ENCODE measurements at places on chromosomes 5 and 9.

DNA sequence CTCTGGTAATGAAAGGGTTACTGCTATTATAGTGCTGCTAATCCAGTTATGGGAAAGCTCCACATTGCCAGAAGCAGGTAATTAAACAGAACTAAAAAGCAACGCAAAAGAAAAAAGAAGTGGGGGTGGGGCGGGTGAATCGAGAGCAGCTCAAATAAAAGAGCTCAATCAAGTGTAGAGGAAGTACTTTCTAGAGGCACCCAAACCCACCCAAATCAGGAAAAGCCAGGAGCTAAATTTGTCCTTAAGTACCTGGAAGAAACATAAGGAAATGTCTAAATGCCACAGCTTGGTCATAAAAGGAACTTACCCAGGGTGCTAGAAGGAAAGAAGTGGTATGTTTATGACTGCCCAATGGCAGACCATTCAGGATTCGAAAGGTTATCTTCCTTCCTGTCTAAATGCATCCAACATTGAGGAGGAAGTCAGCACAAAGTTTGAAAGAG, 2.4 kb upstream of the RNF145 start:
- no peak for DNase-seq

DNA sequence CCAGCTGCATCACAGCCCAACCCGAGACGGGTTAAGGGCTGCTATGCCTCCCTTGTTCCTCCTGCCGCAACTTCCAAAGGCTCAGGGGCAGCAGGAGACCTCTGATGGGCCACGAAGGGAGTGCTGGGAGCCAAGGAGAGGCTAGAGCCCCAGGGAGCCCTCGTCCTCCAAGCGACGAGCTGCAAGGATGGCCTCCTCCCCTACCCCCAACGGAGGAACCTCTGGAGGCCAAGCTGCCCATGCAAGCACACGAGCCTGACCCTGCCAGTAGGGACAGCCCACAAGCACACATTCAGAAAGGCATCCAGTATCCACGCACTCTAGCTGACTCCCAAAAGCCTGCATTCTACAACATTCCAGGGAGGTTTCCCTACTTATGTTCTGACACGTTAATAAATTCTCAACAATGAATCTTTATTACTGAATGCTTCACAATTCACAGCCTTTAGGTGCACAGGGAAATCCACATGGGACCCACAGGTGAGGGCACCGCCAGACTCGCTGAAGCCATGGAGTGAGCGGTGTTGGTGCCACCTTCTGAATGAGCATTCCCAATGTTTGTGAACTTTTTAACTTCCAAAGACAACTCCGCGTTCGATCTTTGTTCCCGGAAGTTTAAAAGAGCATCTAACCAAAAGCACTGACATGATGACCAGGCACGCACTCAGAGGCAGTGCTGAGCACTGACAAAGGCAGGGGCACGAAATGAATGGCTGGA, 28.7 kb downstream of the IPPK start:
- DNase-seq: no peak

- no peak for DNase-seq
Observed at GRCh38 chr5:161924270-161924669, 76.3 kb downstream of the GABRA1 start.

GRCh38 chr5:79759436-79759835, 69.8 kb downstream of the CMYA5 start:
- no peak for DNase-seq

GRCh38 chr5:61139094-61139873, 23.0 kb downstream of the SMIM15 start:
- DNase-seq: no peak

- DNase-seq: no peak
Observed at GRCh38 chr5:821504-821903, 29.3 kb downstream of the ZDHHC11 start.

- no peak for DNase-seq
Observed at GRCh38 chr9:90629991-90630390, 12.6 kb downstream of the DIRAS2 start.

GRCh38 chr5:173733831-173734501, 117.5 kb upstream of the BOD1 start:
- DNase-seq: no peak

DNA sequence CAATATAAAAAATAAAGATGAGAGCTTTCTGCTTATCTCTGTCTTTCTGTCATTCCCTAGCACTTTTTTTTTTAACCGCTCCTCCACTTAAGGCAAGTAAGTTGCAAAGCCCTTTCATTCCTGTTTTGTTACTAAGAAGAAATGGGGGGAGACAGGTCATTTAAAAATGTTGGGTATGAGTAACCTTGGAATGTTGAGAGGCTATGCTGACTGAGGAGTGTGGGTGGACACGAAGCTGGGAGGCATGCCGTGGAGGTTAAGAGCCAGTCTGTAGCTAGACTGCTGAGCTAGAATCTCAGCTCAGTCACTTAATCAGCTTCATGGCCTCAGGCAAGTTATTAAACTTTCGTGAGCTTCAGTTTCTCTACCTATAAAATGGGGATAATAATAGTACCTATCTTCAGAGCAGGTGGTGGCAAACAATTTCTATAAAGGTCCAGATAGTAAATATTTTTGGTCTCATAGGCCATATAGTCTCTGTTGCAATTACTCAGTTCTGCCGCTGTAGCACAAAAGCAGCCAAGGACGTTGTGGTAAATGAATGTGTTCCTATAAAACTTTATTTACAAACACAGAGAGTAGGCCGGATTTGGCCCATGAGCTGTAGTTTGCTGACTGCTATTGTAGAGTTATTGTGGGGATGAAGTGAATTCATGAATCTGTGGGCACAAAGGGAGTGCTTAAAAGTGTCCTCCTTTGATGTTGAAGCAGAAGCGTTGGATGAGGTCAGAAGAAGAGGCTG, 220.0 kb downstream of the GABBR2 start:
- DNase-seq: no peak

DNA sequence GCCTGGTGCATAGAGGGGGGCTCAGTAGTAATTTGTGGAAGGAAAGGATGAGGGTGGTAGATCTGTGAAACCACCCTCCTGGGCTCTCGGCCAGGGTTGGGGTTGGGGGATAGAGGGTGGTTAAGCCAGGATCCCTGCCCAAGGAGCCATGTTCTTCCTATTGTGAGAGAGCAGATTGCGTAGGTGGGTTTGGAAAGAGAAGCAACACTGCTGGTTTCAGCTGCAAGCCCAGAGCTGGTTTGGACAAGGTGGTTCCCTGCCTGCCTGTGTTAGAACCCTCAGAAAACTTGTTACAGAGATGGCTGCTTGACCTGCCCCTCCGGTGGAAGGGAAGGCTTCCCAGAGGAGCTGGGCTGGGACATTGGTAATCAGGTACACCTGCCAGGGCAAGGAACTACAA, 131.2 kb upstream of the HAND1 start:
- no peak for DNase-seq

DNA sequence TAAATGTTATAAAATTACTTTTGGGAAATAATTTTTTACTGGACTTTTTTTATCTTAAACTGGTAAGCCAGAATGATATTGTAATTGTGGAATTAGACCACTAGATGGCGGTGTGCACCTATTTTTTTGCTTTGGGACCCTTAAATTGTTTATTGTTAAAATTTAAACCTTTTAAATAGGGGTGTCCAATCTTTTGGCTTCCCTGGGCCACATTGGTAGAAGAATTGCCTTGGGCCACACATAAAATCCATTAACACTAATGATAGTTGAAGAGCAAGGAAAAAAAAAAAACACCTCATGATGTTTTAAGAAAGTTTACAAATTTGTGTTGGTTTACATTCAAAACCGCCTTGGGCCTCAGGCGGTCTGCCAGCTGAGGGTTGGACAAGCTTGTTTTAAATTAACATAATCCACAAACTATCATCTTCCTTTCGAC, 28.4 kb upstream of the GADD45G start:
- peak; percentile 55 for DNase-seq

DNA sequence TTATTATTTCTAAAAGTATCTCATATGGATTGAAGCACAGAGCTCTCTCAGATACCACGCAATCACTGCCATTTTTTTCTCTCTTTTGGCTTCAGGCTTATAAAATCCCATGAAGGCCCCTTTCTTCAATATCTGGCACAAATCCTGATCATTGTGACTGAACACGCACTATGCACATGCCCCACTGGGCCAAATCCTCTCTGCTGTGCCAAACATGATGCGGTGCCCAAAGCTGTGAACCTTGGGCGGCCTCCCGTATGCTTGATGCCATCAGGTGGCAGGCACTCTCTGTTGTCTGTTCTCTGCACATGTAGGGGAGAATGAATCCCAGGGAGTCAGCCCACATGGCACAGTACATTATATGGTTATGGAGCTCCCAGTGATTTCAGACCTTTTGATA, 375.0 kb upstream of the RGMB start:
- no peak for DNase-seq

DNA sequence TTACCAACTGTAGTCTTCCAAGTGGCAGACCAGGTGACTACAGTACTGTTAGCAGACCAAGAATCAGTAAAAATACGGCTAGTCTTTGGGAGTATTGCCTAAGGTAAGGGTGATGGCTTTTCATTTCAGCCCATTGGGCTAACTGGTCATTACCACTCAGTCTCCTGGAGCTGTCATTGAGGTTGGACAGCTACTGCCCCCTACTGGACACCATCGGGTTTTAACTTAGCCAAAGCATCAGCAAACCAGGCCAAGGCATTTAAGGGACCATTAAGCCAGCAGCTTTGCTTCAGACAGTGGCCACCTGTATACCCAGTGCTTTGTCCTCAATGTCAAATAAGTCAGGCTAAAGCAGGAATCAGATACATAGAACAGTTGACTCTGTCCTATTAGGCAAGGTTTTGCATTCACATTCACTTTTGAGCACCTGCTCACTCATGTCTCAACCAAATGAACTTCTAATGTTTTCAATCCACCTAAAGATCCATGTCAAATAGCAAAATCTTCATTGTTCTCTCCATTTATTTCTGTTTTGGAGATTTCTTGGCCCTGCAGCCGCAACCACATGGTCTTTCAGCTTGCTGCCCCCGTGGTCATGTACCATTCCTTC, 117.2 kb downstream of the INVS start:
- peak; percentile 71 for DNase-seq

- DNase-seq: no peak
Observed at GRCh38 chr5:162502780-162503179, 435.2 kb downstream of the GABRG2 start.

DNA sequence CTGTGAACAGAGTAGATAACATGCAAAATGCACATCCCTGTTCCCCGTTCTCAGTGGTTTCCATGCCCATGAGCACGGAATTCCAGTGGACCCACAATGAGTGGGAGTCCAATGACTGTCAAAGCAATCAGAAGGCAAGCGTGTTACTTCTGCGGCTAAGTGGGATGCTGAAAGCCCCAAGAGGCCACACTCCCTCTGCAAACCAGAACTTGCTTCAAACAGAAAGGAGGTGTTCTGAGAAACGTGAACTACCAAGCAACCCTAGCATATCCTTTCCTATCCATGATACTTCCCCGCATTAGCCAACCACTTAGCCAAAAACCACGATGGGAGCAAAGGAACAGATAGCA, 21.7 kb upstream of the MVB12B start:
- DNase-seq: no peak

GRCh38 chr9:135504262-135505243, 4.1 kb downstream of the MRPS2 start:
- peak; percentile 53 for DNase-seq

- no peak for DNase-seq
Observed at GRCh38 chr5:135489466-135490244, 37.5 kb upstream of the TIFAB start.

GRCh38 chr5:54793468-54794134, 191.8 kb downstream of the ESM1 start:
- DNase-seq: no peak

GRCh38 chr9:36866840-36867239, 167.2 kb downstream of the PAX5 start:
- DNase-seq: no peak

DNA sequence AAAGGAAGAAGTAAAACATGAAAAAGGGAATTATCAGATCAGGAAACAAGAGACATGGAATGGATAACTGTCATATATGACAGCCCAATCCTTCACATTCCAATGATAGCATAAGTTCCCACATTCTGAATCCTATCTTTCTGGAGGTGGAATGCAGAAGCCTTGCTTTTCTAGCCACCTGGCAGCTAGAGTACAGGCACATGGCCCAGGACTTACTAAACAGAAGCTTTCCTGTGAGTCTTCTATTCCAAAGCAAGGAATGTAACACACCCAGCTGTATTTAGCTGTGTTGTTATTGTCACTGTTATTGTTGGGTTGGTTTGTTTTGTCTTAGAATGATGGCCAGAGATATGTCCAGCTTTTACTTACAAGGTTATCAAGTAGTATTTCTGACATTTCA, 780.5 kb upstream of the ZNF608 start:
- DNase-seq: no peak

DNA sequence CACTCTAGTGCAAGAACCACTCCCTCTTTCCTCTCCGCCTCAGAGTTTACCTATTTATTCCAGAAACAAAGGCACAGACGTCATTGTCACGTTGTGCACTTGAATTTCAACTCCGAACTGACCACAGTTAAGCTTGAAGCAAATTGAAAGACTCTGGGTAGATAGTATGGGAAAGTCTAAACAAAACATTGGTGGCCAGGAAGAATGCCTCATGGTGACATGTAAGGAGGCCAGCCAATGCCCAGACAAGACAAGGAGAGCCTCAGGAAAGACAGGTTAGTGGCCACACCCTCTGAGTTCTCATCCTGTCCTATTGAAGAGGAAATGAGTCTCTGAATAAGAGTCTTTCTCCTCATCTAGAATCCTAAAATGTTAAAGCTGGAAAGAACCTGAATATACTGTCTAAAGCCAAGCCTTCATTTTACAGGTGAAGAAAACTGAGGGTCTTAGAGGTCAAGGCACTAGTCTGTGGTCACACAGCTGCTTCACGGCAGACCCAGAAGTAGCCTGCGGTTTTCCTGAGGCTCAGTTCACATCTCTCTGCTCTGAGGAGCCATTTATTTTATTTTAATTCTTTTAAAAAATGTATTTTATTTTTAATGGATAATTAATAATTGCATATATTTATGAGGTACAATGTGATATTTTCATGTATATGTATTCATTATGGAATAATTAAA, 30.2 kb downstream of the ZFAND5 start:
- DNase-seq: no peak

DNA sequence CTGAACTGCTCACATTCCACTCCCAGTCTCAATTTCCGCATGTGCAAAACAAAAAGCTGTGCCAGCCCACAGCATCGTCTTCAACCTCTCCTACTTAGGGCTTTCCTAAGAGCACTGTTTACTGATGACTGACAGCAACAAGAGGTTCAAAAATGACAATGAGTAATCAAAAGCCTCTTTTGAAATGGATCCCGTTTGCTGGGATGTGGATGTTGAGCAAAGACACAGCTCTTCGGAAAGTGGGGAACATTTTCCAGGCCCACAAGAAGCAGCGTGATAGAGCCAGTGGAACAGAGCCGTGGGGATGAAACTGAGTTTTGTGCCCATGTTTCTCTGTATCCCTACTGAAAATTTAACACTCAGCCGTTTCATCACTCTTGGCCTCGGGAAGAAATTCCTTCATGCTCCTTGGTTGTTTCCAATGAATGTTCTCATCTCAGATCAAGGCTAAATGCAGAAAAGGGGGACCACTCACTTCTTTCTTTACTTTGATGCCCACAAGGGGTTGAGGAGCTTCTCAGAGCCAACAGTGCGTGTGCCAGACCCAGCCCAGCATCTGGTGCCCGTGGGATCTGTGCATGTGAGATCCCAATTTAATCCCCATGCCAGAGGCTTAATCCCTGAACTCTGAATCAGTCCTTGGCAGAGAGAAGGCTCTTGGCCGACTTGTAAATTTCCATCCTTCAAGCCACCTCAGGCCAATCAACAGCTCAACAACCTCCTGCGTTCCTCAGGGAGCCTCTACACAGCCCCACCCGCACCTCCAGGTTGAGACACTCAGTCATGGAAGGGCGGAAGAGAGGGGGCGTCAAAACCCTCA, 230.2 kb upstream of the DAPK1 start:
- no peak for DNase-seq

All from CD4-positive, alpha-beta T cell treated with Interleukin-2 at 100 ng/mL for 4 hours (primary cell).